ENCODE measurements at places on chromosomes 4 and X.

DNA sequence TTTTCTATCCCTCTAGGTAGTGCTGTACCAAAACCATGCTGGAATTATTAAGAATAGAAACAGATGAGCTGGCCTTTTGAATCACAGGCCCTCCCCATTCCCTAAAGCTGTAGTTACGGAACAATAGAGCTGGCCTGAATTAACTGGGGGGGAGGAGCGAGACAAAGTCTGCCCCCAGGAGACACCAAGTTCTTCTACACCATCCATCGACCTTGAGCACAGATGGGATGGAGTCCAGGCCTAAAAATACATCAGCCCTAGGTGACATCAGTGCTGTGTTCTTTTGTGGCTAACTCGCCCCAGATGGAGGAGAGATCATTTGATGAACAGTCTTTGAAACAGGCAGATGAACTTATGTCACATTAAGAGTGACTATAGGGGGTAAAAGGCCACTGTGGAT is 49.6 kb downstream of the LHFPL1 start:
- DNase-seq, result no peak

DNA sequence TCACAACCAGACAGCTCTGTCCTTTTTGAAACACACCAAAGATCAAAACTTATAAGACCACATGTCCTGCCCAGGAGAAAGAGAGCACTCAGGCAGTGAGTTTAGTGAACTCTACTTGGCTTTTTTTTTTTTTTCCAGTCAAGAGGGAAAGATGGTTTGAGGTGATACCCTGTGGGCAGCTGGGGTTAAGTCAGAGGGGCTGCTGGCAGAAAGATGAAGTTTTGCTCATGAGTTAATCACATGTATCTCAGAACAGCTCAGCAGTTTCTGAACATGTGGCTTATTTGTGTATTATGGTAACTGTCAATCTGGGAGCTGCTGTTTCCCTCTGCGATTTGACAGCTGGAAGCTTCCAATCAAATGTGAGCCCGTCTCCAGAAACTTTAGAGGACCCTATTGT is 56.4 kb upstream of the MAP3K15 start:
- no peak for DNase-seq

DNA sequence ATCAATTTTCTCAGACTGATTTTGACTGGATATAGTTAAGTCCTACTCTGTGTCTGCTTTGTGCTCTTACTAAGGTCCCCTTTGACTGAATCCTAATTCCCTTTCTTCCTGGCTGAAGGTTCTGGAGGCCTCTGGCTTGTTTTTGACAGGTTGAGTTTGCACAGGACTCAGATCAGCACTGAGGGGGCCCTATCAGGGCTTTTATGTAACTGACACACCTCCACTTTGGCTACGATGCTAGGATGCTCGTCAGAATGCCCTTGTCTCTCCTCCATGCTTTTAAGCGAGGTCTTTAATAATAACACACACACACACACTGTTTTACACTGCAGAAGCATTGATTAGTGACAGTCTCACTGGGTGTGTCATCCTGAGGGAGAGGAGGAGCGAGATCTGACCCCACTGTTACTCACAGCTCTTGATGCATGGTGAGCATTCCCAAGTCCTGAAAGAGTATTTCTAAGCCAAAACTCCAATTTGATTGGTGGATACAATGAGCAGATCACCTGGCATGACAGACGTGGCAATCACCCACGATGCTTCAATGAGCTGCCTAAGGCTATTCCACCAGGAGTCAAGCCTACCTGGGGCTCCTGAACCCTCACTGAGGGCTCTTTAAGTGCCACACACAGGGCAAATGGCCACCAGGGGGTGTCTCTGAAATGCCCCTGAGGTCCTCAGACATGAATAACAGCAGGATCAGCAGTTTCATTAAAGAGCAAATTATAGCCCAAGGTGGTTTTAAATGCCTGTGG is 130.4 kb upstream of the CPEB2 start:
- DNase-seq, result no peak

DNA sequence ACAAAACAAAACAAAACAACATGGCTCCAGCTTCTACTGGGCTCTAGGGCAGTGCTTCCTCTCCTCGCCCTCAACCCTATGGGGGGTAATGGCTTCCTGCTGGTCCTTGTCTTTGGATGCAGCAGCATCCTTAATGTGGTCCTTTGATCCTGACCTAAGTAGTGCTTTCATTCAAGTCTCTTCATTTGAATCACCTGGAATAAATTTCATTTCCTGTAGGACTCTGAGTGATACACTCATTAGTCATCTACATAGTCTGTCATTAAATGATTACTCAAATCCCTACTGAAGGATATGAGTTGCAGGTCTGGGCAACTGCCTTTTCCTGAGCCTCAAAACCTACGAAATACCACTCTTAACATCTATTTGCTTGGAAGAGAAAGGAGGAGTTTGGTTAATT is 54.5 kb downstream of the RHOH start:
- no peak for DNase-seq

DNA sequence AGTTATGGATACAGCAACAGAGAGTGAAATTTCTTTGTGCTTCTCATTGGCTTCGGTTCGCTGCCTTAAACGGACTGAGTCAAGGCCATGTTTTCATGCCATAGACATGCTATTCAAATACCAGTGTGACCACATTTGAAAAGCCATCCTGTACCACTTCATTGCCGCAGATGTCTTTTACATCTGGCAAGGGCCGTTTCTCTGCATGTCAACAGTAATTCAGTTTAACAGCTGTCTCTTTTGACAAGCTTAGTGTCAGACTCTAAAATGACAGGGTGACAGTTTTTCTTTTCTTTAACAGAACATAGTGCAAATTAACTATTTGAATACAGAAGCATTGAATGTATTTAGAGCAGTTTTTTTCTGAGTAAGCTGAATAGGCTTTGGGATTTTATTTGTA is 362.2 kb upstream of the POU3F4 start:
- no peak for DNase-seq

- DNase-seq, result no peak
Measured at GRCh38 chrX:42143866-42144592, 220.7 kb upstream of the CASK start.

GRCh38 chr4:48979914-48980579 is 6.0 kb upstream of the CWH43 start:
- no peak for DNase-seq

- no peak for DNase-seq
Measured at GRCh38 chr4:159104694-159105414, 2.0 kb downstream of the RAPGEF2 start.

DNA sequence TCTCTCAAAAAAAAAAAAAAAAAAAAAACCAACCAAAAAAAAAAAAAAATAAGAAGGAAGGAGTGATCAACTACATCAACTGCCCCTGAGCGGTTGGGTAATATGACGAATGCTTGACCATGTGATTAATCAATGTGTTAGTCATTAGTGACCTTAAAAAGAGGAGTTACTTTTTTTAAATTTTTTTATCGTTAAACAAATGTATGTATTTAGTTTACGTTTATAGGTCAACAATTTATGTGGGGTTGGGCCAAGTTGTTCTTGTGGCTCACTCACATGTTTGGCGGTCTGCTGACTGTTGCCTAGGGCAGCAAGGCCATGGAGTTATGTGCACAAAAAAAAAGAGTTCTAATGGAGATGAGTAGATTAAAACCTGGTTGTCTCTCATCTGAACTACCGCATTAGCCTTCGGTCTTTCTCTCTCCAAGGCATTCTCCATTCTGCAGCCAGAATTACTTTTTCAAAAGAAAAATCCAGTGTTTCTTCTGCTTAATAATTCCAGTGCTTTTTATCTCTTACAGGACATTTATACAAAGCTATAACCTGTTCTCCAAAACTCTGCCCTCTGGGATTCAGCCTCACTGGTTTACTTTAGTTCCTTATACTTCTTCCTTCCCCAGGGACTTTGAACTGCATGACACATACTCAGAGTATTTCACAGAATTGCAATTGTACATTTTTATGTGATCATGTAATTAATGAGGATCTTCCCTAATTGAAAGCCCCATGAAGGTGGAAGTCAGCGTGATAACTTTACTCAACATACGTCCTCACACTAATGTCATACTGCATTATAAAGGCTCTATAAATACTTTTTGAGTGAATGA is 505.5 kb downstream of the ANKRD50 start:
- DNase-seq, result no peak
